ENCODE measurements at places on chromosomes 5 and 9.
A peak's percentile ranks its signal among the peaks of the same experiment; 100 is the strongest.

- no peak for DNase-seq
These were observed 3.4 kb downstream of the MYMK start for GRCh38 chr9:133521122-133522072.

- DNase-seq, result no peak
These were observed 209.1 kb downstream of the CD180 start for GRCh38 chr5:66987540-66987939.

DNA sequence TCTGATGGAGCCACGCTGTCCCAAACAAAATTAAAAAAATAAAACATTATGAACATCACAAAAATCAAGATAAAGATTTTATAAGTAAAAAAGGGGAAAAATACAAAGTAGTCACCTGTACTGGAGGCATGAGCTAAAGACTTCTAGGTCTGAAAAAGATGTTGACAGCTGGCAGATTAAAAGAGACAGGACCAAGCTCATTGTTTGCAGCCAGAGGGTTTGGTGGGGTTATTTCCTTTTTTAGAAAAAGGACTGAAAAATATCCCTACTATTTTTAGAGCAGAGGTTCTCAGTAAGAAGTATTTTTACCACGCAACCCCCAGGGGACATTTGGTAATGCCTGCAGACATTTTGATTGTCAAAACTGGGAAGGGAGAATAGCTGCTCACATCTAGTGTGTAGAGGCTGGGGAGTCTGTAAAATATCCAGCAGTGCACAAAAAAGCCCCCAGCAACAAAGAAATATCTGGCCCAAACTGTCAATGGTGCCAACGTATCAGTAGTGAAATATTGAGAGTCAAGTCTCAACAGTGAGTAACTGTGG, 353.4 kb downstream of the TLE1 start:
- DNase-seq, result no peak

DNA sequence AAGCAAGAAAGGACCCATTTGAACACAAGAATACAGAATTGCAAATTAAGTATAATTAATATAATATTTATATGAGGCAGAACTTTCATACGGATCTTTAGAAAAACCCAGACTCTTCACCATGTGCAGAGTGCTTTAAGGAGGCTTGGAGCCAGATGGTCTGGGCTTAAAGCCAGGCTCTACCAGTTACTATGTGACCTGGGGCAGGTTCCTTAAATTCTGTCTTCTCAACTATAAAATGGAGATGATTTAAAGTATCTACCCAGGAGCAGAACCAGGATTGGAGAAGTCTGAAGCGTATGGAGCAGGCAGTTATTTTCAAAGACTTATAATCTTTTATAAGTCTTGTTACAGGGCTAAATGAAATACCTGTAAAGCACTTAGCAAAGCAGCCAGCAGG, 202.1 kb downstream of the TSSK1B start:
- no peak for DNase-seq

GRCh38 chr9:104817437-104817836, 53.5 kb downstream of the NIPSNAP3B start:
- no peak for DNase-seq

GRCh38 chr5:76544268-76544926, 78.8 kb downstream of the F2RL2 start:
- DNase-seq, result peak; percentile 35

DNA sequence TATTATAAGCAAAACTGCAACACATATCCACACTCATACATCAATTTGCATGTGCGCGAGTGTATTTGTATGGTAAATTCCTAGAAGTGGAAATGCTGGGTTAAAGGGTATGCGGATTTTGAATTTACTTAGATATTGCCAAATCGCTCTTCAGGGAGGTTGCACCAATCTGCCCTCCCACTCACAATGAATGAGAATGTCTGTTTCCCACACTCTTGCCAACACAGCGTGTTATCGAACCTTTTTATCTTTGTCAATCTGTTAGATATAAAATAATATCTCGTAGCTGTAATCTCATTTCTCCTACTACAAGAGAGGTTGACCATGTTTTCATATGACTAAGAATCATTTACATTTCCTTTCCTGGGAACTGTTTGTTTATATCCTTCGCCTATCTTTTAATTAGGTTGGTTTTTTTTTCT, 35.7 kb downstream of the LHX2 start:
- DNase-seq, result no peak

GRCh38 chr9:98807070-98807813, at the start of gene GALNT12:
GALNT12 (plus strand) TSS chr9:98807670; CDS start chr9:98807699, 29 bp downstream.
- peak; percentile 34 for DNase-seq

DNA sequence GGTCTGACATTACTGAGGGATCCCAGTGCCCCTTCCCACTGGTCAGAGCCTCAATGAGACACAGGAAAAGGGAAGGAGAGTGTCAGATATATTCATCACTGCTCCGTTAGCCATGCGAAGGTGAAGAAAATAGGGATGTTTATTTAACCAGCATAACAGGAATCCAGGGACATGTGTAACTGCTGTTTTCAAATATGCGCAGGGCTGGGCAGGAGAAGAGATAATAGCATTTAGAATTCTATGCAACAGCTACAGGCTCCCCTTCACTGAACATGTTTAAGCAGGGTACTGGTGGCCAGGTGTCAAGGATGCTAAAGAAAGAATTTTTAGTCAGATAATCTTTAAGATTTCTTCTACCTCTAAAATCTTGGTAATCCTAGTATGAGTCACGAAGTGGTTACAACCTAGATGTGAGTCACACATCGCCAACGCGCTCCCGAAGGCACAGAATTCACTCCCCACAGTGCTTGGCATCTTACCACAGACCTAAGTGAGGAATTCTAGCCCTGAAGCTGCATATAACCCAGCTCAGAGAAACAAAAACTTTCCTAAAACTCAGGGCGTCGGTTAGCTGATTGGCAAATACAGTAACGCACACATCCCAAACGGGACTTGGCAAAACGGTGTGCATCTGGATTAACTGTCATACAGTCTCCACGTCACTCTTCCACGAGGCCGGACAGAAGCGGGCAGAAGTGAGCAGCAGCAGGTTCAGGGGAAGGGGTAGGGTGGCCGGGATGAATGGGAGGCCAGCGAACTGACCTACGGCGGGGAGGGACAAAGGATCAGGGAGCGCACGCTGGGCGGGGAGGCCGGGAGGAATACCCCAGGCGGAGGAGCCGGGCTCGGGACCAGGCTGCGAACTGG, 1.1 kb downstream of the CTNNAL1 start:
- peak; percentile 33 for DNase-seq

GRCh38 chr9:133327834-133328484, 8.0 kb downstream of the SURF6 start:
- DNase-seq, result no peak

Data from T-helper 17 cell (primary cell).